ENCODE measurements at places on chromosomes 3 and 15.

DNA sequence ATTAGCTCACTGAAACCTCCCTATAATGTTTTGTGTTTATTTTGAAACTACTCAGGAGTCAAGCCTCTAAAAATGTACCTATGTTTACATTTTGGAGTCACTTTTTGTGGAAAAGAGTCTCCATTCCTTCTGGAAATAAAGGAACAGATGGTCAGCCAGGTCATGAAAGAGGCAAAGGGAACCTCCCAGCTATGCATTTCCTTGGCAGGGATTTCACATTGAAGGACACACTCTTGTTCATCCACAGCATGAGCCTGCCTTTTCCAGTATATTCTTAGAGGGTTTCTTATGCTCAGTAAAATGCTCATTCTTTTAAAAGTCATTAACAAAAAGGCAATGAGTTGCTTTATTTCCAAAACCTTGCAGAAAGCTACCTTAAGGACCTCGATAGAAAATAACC lies 20.8 kb downstream of the STAC start:
- DNase-seq = no peak

GRCh38 chr3:10160925-10161324 lies 3.8 kb upstream of the IRAK2 start:
- no peak for DNase-seq

DNA sequence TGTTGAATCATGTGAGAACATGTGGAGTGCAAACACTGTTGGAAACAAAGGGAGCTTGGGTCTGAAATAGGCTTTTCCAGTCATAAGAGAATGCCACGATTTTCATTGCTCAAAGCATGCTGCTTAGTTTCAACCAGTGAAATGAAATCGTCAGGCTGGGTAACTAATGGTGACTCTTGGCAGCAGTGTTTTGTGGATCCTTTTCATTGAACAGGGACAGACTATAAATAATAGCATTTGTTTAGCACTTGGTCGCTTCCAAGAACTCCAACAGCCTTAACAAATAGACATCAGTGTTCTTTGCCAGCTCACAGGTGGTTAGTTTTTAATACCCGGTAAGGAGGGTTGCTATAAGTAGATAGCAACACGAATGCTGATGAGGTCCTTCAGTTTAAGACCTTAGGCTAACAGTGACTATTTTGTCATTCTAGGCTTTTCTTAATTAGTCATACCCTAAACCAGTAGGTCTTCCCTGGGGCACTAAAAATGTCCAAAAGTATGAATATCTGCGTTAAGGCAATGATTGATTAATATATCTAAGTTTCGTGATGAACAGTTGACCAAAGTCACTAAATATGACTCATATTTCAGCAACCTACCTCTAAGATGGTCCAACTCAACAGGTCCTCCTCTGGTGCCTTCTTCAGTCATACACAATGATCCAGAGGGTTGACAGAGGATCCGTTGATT lies 15.8 kb downstream of the TP63 start:
- no peak for DNase-seq

DNA sequence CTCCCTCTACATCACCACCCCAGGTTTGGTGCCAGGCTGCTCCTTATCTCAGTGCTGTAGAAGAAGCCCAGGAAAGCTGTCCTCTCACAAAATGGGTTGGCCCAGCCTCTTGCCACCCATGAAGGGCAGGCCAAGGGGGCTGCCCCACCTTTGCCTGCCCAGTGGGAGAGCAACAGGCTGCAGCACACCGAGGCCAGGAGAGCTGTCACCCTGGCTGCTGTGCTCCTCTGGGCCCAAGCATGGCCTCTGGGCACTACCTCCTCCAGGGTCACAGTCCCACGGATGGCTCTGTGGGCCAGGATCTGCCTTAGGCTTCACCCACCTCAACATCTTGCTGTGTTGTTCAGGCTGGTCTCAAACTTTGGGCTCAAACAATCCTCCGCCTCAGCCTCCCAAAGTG lies 6.4 kb upstream of the STAB1 start:
- no peak for DNase-seq

GRCh38 chr3:23553353-23553752 lies 252.4 kb upstream of the UBE2E1 start:
- DNase-seq = no peak

DNA sequence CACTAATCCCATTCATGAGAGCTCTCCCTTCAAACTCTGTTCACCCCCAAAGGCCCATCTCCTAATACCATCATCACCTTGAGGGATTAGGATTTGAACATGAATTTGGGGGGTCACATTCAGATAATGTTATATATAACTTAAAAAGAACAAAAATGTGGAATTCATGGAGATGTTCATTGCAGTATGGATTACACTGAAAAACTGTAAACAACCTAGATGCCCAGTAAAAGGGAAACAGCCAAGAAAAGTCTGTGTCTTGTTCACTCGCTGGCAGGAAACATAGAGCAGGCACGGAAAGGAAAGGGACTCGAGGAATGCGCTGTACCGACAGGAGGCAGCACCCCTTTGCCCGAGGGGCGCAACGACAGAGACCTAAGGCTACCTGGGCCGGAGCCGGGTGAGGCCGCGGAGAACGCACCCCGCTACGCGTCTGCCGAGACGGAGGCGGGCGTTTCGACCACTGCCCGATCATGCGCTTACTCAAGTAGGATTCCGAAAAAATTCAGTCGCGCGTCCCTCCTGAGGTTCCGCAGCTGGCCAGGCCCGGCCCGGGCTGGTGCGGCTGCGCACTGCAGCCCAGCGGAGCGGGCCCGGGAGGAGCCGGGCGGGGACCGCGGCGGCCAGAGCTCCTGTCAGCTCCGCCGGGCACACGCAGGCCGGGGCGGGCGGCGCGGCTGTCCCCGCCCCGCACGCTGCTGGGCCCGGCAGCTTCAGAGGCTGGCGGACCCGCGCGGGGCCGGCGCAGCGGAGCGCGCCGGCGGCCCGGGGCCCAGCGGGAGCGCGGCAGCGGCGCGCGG lies 862 bp upstream of the MAN2A2 start:
- DNase-seq = peak; percentile 59

- no peak for DNase-seq
Observed at GRCh38 chr3:146803745-146804144, 198.6 kb upstream of the PLSCR5 start.

DNA sequence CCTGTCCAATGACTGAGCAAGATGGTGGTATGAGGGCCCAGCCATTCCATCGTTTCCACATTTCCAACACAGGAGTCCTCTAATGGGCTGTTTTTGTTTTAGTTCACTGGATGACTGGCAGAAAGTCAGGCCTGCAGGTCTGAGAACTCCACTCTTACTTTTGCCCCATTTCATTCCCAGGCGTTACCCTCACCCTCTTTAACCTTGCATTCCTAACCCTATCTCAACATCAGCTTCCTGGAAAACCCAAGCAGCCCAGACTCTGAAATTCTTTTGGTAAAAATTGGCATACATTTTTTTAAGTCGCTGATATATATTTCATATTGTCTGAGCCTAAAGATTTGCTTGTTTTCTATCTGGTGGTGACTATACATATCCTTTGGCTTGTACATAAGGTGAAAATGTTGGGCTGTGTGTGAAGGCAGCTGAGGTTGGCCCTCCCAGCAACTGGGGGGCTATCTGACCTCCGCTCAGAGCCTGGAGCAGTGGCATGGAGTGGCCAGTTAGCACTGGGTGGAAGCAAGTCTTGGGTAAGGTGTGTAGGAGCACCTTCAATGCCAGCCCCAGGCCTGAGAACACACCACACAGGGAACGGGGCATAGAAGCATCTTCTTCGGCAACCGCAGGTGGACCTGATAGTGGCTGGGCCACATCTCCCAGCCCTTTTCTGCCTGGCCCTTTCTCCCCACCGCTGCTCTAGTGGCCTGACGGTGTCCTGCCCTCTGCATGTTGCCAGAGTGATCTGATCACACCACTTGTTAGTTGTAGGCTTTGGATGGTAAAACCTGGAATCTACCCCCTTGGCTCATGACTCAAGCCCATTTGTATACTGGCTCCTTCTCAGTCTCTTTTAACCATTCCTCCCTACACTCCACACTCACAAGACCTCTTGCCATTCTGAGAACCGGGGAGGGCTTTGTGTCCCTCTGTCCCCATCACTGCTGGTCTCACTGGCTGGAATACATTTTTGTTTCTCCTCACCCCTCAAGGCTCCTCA lies 50.0 kb downstream of the AMOTL2 start:
- DNase-seq = no peak

- DNase-seq = no peak
Observed at GRCh38 chr3:170622369-170623159, 36.7 kb upstream of the SLC7A14 start.

DNA sequence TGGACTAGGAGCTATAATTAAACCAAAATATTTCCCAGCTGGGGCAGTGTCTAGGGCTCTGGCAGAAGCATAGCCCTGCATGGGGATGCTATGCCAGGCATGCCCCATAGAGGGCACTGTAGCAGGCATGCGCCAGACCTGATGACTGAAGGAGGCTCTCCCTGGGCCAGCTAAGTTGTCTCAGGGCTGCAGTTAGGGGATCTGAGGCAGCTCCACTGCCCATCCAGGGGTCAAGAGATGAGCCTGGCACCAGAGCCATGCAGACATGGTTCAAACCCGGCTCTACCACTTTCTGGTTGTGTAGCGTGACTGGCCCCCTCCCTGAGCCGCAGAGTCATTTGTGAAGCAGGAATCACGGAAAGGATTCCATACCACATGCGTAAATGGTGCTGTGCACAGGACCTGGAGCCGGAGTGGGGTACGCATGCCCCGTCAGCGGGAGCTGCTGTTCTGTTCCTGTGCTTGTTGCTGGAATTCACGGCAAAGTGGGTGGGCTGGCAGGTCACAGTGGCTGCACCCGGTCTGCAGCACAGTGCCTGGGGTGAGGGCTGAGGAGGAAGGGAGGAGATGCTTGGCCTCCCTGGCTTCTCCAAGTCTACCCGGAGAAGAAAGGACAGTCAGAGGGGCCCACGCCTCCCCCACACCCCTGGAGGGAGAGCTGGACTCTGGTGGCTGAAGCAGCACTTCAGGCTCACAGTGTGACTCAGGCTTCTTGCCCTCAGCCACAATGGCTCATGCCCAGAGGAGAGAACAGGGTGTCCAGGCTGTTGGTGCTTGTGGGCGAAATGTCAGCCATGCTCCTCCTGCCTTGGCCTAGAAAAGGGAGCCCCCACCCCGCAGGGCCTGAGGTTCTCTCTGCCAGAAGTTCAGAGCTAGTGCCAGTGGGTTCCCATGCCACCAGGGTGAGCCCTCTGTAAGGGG lies 43.1 kb downstream of the DNASE1L3 start:
- peak; percentile 56 for DNase-seq

GRCh38 chr3:98263944-98264343 lies at the start of gene OR5H6:
OR5H6 (plus strand) TSS chr3:98264244; CDS start chr3:98264333, 89 bp downstream.
- DNase-seq = no peak

DNA sequence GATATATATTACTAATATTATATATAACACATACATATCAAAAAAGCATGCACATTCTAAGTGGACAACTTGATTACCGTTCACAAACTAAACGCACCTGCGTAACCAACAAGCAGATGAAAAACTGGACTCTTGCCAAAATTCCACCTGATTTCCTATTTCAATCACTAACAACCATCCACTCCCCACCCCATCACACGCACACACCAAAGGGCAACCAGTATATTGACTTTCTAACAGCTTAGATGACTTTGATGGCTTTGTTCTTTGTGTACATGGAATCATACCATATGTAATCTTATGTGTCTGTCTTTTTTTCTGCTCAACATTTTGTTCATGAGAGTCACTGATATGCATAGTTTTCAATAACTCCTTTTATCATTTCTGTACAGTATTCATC lies 496.8 kb upstream of the ARRDC4 start:
- DNase-seq = no peak

DNA sequence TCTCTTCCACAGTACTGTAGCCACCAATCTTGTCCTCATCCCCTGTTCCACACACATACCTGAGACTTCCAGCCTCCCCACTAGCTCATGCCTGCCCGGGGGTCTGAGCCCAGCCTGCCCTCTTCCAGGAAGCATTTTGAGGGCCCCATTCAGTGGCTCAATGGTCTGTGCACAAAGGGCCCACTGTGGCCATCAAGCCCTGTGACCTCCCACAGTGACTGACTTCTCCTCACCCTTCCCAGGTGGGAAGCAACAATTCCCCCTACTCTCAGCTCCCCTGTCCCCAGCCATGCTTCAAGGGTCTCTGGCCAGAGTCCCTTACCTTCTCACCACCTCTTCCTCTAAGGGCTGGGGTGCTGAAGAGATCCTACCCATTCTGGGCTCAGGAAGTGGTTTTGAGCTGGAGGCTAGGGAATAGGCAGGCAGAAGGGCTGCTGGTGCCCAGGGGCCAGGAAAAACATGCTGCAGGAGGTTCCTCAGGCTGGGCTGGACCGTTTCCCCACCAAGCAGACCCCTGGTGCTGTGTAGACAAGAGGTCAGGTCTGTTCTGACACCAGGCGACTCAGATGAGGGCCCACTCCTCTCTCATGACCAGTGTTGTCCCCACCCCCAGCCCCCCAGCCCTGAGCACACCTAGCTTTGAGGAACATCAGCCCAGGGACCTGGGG lies 3.0 kb upstream of the KLF15 start:
- DNase-seq = no peak

DNA sequence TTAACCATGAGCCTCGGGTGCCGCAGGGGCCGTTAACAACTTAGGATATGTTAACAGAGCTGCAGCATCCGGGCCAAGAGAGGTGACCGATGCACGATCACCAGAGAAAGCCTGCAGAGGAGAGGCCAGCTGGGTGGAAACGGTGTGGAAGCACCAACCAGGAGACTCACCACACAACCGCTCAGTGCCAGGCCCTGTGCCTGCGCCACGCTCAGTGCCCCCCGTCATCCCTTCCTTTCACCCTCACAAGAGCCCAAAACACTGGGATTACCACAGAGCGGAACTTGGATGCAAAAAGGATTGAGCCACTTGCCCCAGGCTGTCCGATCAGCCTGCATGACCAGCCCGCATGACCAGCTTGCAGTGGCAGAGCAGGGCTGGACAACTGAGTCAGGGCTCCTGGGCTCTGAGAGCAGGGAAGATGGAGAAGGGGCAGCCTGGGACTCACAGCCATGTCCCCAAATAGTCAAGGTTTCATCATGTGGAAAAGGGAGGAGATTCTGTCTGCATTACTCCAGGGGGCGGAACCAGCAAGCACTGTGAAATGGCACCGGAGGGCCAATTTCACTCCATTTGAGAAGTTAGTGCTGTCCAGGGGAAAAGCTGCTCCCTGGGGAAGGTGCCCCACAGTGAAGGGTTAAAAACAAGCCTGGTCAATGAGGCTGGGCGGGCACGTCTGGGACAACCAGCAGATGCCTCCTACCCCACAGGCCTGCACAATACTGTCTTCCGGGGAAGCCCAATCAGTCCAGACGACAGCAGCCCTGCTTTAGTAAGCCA lies 156.8 kb downstream of the ATP10A start:
- no peak for DNase-seq

GRCh38 chr15:101295607-101296161 lies 636 bp upstream of the SNRPA1 start:
- DNase-seq = no peak

GRCh38 chr3:88225326-88226008 lies 75.7 kb downstream of the C3orf38 start:
- DNase-seq = no peak

DNA sequence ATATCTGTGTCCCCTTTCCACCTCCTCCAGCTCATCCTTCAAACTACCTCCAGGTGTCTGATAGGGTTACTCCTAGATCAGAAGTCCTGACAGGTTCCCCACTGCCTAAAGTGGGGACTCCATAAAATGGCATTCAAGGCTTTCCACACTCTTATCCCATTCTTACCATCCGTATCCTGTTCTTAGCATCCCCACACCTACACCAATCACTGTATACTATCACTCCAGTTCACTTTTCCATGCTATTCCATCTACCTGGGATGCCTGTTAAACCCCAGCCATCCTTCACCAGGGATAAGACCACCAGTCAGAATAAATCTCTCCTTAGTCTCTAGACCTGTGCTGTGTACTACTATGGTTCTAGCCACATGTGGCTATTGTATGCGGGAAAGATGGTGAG lies 19.1 kb downstream of the SSR3 start:
- DNase-seq = no peak

All from activated CD4-positive, alpha-beta T cell treated with anti-CD3 and anti-CD28 coated beads for 24 hours (primary cell).